ENCODE measurements at places on chromosomes 13 and 19.

DNA sequence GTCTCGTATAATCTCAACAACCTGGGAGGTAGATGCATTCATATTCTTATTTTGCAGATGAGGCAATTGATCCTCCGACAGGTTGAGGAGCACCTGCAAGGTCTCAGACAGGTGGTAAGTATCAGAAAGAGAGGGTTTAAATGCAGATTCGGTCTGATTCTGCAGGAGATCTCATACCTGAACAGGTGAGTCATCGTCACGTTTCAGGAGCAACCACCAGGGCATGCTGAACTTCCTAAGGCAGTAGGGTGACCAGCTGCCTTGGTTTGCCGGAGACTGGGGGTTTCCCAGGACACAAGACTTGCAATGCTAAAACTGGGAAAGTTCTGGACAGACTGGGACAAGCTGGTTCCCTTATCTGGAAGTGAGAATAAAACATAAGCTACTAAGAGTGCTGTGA lies 68.8 kb upstream of the TSHZ3 start:
- no peak for DNase-seq

DNA sequence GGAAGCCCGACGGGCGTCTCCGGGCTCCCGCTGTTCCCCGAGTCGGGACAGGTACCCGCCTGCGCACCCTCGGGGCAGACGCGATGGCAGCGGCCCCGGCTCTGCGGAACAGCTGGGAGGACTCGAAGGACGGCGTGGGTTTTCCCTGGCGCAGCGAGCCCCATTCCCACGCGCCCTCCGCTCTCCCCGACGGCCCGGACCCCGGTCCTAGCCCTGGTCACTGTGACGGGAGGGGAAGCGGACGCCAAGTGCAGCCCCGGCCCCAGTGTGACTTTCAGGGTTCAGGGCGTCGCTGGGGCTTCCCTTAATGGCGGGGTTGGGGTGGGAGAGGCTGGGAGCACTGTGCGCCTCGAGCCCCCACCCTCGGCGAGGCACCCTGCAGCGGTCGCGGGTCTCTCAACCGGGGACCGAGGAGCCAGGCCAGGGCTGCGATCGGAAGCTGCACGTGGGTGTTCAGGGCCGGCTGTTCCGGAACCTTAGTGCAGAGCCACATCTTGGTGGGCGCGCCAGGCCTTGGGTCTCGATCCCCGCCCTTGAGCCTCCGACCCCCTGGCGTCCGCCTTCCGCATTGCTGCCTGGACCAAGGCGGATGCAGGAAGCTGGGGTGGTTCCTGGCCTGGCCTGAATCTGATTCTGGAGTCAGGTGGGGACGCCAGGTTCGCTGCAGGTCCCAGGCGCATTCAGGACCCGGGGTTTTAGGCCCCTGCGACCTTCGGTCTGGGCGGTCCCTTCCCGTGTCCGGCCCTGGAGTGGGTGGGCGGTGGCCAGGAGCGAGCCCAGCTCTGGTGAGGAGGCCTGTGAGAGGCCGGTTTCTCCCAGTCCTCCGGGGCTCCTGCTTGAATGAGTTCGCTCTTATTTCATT lies 3.5 kb downstream of the LGALS7B start:
- DNase-seq: no peak

GRCh38 chr19:52946322-52947310 lies 16.1 kb downstream of the ZNF816 start:
- no peak for DNase-seq

DNA sequence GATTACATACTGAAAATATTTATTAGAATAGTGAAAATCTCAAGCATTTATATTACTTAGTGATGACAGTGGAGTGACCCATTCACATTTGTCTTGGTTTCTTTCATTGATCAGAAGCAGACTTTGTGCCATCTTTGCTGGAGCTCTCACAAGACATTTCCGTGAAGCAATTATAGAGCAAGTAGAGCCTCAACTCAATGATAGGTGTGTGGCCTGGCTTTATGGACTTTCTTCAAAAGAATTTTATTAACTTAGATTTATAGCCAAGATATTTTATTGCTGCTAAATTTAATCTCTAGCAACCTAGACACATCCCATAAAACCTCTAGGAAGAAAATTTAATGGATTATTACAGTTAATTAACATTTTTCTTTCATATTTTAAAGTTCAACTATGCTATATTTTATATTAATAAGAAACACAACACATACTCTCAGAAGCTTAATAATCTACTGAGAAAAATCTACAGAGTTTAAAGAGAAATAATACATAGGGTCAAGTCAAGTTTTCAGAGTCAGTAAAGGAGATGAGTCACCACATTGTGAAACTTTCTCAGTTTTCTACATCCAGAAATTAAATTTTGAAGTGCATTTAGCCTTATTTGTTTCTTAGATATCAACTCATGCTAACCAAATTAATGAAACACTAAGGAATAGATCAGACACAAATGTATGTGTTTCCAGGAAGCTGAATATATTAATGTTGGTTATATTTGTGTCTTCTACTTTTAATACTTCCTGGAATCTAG lies 160.5 kb downstream of the LACC1 start:
- DNase-seq: no peak

GRCh38 chr19:13083627-13084026 lies 19.0 kb downstream of the LYL1 start:
- no peak for DNase-seq

DNA sequence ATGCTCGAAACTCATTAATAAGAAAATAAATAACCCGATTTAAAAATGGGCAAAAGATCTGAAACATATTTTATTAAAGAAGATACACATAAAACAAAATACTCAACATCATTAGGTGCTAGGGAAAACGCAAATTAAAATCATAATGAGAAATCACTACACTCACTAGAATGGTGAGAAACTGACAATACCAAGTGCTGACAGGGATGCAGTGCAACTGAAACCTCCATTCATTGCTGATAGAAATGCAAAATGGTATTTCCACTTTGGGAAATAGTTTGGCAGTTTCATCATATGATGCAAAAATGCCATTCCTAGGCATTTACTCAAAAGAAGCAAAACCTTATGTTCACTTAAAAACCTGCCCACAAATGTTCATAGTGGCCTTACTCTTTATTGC lies 225.4 kb downstream of the RGCC start:
- no peak for DNase-seq

DNA sequence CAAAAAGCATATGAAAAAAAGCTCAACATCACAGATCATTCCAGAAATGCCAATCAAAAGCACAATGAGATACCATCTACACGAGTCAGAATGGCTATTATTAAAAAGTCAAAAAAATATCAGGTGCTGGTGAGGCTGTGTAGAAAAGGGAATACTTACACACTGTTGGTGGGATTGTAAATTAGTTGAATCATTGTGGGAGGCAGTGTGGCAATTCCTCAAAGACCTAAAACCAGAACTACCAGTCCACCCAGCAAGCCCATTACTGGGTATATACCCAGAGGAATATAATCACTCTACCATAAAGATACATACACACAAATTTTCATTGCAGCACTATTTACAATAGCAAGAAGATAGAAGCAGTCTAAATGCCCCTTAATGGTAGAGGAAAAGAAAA lies 529.9 kb downstream of the SLITRK1 start:
- no peak for DNase-seq

DNA sequence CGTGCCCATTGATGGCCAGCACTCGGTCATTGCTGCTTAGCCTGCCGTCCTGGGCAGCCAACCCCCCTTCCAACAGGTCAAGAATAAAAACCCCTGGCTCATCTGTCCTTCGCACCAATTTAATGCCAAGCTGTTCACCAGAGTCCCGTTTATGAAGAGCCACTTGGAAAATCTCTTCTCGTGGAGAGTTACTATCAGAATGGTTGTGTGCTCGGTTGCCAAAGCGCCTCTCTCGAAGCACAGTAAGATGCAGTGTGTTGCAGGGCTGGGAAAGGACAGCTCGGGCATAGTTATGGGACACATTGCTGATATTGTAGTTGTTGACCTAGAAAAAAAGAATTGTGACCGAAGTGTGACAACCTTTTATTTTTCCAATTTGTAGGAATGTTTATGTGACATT lies 57.9 kb downstream of the LNX2 start:
- DNase-seq: no peak

- no peak for DNase-seq
Observed at GRCh38 chr13:43347877-43348276, 324.5 kb downstream of the DNAJC15 start.

DNA sequence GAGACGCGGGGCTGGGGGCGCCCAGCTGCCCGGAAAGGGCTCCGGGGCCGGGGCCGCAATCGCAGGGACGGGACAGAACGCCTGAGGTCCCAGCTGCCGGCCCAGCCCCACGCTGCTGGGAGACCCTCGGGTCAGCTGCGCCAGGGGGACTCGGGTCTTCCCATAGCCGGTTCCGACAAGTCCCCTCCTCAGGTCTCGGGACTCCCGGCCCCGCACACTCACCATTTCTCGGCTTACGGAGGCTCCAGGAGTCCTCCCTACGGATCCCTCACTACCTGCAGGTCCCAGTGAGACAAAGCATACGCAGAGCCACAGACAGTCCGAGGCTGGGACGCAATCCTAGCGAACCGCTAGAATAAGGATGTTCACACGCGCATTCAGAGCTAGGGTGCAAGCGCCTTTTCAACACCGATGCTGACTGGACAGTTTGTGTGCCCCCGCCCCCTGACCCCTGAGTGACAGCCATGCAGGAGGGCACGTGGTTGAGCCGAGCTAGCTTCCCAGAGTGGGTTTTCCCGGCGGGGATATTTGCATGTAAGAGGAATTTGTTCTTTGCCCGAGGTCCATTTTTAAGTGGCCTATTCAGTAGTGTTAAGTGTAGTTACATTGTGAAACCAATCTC lies 13.6 kb downstream of the ZNF490 start:
- no peak for DNase-seq

GRCh38 chr19:2488942-2489731 lies 13.2 kb downstream of the GADD45B start:
- no peak for DNase-seq

- no peak for DNase-seq
Observed at GRCh38 chr19:15283141-15283883, 49.0 kb downstream of the BRD4 start.

DNA sequence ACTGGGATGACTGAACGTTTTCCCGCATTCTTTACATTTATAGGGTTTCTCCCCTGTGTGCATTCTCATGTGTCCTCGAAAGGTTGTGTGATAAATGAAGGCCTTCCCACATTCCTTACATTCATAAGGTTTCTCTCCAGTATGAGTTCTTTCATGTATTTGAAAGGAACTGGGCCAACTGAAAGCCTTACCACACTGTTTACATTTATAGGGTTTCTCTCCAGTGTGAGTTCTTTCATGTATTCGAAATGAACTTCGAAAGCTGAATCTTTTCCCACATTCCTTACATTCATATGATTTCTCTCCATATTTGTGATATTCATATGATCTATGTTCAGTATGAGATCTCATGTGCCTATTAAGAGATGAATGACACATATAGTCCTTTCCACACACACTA lies 19.4 kb downstream of the ZNF709 start:
- no peak for DNase-seq

DNA sequence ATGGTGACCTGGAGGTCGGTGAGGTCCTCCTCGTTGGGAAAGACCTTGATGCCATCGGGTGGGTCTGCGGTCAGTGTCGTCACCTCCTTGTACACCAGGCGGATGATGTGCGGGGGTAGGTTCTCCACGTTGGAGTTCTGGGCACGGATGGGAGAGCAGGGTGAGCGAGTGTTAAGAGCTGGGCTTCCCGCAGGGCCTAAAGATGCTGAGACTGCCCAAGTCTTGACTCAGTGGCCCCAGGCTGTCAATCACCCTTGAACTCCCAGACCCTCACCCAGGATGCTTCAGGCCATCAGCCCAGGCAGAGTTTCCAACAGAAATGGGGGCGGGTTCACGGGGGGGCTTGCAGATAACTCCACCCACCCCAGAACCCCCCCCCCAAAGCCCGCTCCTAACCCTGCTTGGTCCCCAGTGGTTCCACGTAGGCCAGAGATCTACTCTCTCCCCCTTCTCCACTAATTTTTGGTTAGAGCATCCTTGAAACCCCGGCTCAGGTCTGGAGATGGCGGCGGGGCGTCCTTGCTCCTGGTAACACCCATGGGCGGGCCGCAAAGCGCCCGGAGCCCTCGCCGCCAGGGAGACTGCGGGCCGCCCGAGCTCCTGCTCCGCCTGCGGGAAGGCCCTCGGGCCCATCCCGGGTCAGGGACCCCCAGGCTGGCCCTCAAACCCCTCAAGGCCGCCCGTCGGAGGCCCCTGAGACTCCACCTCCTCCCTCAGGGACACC lies 600 bp downstream of the UBE2S start:
- DNase-seq: no peak

DNA sequence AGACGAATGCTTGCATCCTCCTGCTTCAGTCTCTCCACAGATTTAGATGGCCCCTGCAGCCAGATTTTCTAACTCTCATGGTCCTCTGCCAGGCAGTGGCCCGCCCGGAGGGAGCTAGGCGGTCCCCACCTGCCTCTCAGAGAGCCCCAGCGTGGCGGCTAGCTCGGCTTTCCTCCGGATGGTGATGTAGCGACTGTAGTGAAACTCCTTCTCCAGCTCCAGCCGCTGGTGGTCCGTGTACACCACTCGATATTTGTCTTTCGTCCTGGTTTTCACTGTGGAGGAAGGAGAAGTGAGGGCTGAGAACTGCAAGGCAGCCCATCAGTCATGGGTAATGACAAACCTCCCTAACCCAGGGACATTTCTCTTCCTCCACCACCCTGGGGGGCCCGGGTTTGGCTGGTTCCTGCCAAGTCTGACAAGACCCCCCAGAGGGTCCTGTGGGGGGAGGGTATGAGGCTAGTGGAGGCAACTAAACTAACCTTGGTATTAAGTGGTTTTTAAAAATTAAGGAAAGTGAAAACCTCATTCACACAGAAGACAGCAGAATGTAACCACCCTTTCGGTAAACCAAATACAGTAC lies 4.3 kb downstream of the CDX2 start:
- no peak for DNase-seq

DNA sequence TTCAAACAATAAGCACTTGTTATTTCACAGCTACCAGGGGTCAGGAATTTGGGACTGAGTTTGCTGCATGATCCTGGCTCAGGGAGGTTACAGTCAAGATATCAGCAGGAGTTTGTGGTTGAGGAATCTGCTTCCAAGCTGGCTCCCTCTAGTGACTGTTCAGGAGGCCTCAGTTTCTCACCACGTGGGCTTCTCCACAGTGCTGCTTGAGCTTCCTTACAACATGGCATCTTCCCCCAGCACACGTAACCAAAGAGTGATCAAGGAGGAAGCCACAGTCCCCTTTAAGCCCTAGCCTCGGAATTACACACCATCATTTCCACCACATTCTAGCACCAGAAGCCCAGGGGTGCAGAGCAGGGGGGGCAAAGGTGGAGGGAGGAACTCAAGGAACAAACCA lies 28.8 kb downstream of the CELF5 start:
- no peak for DNase-seq

- no peak for DNase-seq
Observed at GRCh38 chr19:35657904-35658700, 8.2 kb upstream of the UPK1A start.

DNA sequence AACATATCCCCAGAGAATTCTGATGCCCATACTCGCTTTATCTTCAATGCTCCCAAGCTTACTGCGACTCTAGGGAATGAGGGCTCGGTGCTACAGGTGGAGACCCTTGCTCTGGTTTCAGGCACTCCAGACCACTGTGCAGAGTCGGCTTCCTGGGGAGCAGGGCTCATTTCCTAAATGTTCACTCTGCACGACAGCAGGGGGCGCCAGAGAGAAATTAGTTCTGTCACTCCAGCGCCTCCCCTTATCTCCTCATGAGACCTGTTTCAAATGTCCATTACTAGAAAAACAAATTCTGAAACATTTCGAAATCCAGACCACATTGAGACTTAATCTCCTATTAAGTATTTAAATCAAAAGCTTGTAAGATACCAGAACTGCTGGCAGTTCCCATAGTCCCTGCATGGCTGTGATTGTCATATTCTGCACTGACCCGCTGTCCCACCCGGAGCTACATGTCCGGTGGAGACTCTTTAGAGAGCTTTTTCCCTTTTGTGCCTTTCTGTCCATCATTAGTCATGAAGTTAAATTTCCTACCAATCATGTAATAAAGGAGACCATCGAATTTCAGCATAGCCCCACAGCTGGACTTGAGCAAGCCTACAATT lies 22.4 kb downstream of the EPSTI1 start:
- peak; percentile 44 for DNase-seq

All from bone marrow (tissue), 2 donors.